ENCODE measurements at places on chromosomes 16 and 17. TPM values are rescaled to one million over a fixed set of nuclear protein-coding genes. Genes with fewer than 3 reads are reported as not detected.

The TLCD1 gene
- 6.8 TPM for polyA plus RNA-seq

The PIRT gene
- 0.10 TPM for polyA plus RNA-seq

The CDRT15 gene
- polyA plus RNA-seq, result not detected

The DHRS7C gene
- not detected for polyA plus RNA-seq

The BAIAP2 gene
- polyA plus RNA-seq, result 8.7 TPM

The TNP2 gene
- not detected for polyA plus RNA-seq

The SP2 gene
- 4.5 TPM for polyA plus RNA-seq

The PYY gene
- not detected for polyA plus RNA-seq

The PMFBP1 gene
- polyA plus RNA-seq, result 1.3 TPM

The PNMT gene
- 593 TPM for polyA plus RNA-seq

The SPATA22 gene
- polyA plus RNA-seq, result 0.88 TPM
